ENCODE measurements at places on chromosomes 11 and 22.
A peak's percentile ranks its signal among the peaks of the same experiment; 100 is the strongest.

DNA sequence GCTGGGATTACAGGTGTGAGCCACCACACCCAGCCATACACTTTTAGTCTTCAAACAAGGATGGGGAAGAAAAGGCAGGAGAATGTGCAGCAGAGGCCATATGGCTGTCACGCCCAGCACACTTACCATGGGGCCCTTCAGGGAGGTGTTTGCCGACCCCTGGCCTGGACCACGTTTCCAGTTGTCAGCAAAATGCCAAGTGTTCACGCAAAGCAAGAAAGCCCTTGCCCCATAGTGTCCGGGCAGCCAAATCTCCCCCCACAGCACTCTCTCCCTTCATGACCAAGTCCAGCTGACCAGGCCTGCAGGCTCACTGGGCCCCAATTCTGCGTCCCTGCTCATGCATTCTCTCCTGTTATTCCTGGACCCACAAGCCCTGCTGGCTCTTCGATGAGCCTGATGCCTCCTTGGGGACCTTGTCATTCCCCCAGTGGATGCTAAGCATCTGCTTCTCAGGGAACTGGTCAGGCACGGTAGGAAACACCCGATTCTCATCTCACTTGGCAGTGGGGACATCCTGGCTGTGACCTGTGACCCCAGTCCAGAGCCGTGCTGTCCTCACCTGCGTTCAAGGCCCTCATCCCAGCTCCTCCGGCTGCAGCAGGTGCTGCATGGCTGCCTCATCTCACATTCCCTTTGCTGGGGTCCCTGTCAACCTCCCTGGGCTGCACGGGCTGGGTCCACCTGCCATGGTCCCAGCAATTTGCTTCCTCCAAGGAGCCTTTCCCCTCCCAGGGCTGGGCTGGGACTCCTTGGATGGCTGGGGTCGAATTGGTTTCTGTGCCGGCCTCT, 96.4 kb downstream of the CTTN start:
- no peak for DNase-seq

GRCh38 chr22:36052505-36052941, 23.9 kb upstream of the RBFOX2 start:
- no peak for DNase-seq

DNA sequence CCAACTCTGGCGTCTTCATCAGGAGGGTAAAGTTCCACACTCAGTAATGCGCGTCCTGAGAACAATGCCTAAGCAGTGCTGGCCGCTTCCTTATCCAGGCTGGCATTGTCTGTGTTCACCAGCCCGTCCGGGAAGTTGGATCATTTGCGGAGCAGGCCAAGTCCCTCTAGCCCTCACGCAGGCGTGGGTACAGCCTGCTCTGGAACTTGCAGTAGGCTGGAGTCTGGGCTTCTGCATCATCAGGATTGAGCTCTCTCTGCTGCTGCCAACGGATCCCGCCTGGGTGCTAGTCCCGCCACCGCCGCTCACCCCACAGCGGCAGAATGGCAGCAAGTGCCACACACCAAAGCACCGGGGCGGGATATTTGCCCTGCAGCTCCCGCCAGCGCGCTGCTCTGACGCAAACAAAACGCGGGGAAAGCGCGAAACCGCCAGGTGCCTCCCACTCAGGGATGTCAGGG, 29.0 kb downstream of the GLYATL1 start:
- no peak for DNase-seq

DNA sequence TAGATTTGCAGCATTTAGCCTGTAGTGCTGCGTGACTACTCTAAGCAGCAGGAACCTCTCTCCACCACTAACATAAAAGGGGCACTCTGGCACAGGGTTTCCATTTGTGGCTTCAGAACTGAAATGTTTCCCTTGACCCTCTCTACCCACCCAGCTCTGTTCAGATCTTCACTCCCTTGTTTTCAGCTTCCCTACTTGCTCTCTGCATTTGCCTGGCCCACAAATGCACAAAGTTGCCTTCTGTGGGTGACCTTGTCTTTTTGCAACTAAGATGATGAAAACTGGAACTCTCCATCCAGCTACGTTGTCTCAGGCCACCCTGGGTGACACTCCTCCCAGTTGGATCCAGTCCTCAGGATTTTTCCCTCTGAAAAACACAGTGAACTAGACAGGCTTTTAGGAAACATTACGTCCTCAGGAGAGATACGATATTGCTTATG, 19.8 kb upstream of the PSMA1 start:
- DNase-seq: peak; percentile 68

DNA sequence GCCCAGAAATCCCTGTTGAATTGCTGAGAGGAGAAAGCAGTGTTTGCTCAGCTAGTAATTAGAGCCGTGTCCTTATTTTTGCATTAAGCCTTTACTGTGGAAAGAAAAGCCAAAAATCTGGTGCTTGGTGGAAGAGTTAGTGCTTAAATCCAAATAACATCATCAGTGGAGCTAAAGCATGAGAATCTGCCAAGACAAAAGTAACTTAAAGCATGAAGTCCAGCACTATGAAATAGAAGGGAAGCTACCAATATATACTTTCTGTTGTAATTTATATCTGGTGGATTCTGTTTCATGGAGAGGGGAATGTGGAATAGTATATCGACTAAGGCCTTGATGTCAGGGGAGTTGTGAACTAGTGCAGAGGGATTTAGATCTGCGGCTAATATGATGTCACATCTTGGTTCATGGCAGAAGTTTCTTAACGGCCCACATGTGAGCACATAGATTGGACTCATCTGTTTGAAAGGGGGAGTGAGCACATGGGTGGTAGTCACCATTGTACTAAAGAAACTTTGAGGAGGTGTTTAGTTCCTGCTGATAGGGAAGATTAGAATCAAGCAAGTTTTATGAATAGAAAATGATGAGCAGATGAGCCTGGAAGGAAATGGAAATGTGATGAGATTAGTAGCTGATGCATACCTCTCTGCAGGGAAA, 224.4 kb upstream of the MTNR1B start:
- DNase-seq: no peak

All from inflammatory macrophage (primary cell).